ENCODE measurements at places on chromosomes 11 and 22.

- DNase-seq = no peak
These were observed 9.9 kb downstream of the B3GAT1 start for GRCh38 chr11:134401825-134402809.

- no peak for DNase-seq
These were observed 159.3 kb downstream of the BRD1 start for GRCh38 chr22:49668402-49668801.

- no peak for DNase-seq
These were observed 57.7 kb downstream of the TEAD1 start for GRCh38 chr11:12731841-12732336.

DNA sequence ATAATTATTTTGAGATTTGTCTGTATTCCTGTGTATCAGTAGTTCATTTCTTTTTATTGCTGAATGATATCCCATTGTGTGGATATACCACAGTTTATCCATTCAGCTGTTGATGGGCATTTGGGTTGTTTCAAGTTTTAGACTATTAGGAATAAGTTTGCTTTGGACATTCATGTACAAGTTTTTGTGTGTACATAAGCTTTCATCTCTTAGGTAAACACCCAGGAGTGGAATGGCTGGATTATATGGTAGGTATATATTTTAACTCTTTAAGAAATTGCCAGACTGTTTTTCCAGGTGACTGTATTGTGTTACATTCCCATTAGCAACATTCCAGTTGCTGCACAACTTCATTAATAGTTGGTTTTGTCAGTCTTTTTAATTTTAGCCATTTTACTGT, 52.0 kb downstream of the ARHGEF12 start:
- DNase-seq = no peak

DNA sequence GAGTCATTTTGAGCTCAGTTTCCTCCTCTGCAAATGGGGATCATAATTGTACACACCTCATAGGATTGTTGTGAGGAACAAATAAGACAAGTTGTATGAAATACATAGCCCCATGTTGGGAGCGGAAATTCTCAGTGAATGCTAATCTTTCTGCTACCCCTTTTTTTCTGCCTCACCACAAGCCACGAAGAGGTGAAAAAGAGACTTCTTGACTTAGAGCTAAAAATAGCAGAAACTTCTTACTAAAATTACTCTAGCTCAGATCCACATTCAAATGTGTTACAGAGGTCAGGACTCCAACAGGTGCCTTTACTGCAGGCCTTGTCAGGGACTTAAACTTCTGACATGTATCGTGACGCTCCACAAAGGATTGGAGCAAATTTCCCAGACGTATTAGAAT, 128.5 kb downstream of the MIAT start:
- no peak for DNase-seq

DNA sequence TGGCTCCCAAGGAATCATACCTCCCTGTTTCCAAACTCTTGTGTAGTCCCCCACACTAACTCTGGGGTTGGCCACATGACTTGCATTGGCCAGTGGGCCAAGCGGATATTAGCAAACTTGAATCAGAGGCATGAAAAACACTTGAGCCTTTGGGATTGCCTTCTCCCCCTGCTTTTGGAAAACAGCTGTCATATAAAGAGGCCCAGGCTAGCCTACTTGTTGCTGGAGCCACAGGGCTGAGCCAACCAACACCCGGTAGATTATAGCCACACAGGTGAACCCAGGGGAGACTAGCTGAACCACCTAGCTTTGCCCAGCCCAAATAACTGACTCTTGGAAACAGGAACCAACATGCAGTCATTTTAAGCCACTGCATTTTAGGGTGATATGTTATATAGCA, 354.8 kb downstream of the TENM4 start:
- no peak for DNase-seq

DNA sequence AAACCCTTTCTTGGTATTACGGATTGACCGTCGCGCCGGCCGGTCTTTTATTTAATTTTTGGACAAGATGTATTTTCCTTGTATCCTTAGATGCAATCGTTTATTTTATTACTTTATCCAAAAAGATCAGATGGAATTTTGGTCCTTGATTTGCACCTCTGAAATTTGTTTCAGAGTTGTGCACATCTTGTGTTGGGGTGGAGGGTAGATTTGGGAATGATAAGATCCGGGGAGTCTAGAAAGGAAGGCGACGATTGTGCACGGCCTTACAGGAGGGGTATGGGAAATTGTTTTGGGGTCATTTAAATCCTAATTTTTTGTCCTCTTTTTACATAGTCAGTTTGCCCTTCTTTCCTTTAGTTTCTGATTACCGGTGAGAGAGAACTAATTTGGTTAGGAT, 1.4 kb downstream of the KDM2A start:
- no peak for DNase-seq
